ENCODE measurements at places on chromosomes 4 and X.

GRCh38 chrX:16239211-16239610 is 71.9 kb downstream of the MAGEB17 start:
- DNase-seq: no peak

DNA sequence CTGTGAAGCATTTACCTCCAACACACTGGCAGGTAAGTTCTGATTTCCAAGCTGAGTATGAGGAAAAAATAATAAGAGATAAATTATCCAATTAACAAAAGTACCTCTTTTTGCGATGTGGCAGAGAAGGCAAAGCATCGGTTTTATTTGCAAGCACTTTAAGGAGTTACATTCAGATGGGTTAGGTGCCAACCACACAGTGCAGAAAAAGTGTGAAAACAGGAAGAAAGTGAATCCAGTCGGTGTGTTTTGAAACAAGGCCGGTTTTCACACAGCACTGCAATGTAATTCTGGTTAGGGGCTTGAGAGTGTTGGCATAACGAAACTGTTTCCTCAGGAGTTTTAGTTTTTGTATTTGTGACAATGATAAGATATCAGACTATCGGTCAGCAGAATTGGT is 130.8 kb upstream of the PDLIM3 start:
- DNase-seq: no peak

- no peak for DNase-seq
These were observed 32.1 kb downstream of the TMEM131L start for GRCh38 chr4:153497988-153498967.

DNA sequence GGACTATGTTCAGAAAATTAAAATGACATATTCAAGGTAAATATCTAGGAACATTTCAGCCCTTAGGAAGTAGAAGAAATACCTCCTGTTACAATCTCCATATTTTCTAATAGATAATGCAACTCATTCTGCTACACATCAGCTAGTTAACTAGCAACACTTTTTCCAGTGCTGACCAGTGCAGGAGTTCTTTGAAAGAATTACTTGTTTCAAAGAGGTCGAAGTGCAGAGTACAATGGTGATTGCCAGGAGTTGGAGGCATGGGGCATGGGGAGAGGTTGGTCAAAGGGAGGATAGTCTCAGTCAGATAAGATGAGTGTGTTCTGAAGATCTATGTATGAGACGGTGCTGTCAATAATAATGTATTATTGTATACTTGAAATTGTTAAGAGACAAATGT is 53.1 kb downstream of the MTNR1A start:
- DNase-seq: no peak

GRCh38 chr4:75919920-75920319 is 17.7 kb upstream of the PPEF2 start:
- DNase-seq: no peak
